ENCODE measurements at places on chromosomes 7 and 10. TPM values are rescaled to one million over a fixed set of nuclear protein-coding genes. Genes with fewer than 3 reads are reported as not detected.

The PIP gene
- total RNA-seq: not detected

The GAD2 gene
- total RNA-seq: not detected

The CABCOCO1 gene
- 0.30 TPM for total RNA-seq

The OPN1SW gene
- not detected for total RNA-seq

All from neural crest cell (in vitro differentiated cells).